ENCODE measurements at places on chromosomes 2 and 18.

GRCh38 chr18:79581406-79581805, 98.2 kb upstream of the CTDP1 start:
- DNase-seq: no peak

GRCh38 chr2:127676906-127677305, 1.6 kb upstream of the LIMS2 start:
- no peak for DNase-seq

DNA sequence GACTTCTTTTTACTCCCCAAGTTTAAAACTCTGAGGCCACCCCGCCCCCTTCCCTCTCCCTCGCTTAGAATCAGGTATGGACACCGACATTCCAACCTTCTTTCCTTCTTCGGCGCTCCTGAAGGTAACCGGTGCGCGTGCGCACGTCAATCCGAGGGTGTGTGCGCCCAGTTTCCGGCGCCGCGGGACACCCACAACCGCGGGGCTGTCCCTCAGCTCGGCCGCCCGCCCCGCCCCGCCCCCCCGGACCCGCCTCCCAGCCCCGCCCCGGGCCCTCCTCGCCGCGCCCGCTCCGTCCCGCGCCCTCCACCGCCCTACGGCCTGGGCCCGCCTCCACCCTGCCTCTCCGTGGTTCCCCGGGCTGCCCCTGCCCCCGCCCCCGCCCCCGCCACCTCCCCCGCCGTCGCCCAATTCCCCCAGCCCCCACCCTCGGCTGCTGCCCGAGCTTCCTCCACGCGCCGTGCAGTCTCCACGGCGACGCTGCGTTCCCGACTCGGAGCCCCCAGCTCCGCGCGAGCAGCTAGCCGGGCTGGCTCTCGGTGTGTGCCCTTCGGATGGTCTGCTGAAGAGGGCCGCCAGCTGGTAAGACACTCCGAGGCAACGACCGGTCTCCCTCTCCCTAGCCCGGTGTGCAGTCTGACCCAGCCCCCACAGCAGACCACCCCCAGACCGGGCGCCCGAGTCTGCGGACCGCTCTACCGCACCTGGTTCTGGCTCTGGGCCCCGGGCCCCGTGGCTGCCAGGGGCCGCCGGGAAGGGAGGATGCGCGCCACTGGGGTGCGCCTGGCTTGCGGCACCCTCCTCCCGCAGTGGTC, 635 bp downstream of the ERICH2 start:
- DNase-seq: peak; percentile 50

GRCh38 chr2:85712336-85712735, 18.2 kb downstream of the GNLY start:
- DNase-seq: no peak

DNA sequence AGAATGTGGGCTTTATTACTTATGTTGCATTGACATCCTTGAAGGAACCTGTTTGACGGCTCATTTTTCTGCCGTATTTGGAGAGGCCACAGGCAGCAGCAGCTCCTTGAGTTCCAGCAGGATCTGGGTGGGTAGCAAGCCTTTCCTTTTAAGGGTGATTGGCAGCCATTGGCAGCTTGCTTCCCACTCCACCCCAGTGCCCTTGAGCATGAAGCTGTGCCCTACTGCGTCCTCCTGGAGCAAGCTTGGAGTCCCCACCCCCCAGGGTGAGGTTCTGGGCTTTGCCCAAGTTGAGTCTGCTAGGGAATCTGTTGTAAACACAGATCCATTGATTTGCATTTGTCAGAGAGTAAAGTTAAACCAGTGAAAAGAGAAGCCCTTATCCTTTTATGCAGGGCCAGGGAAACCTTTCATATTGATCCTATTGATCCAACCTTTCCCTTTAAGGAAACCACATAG, 9.2 kb downstream of the ONECUT2 start:
- no peak for DNase-seq

- DNase-seq: no peak
Measured at GRCh38 chr2:1632002-1632348, 112.3 kb downstream of the PXDN start.

DNA sequence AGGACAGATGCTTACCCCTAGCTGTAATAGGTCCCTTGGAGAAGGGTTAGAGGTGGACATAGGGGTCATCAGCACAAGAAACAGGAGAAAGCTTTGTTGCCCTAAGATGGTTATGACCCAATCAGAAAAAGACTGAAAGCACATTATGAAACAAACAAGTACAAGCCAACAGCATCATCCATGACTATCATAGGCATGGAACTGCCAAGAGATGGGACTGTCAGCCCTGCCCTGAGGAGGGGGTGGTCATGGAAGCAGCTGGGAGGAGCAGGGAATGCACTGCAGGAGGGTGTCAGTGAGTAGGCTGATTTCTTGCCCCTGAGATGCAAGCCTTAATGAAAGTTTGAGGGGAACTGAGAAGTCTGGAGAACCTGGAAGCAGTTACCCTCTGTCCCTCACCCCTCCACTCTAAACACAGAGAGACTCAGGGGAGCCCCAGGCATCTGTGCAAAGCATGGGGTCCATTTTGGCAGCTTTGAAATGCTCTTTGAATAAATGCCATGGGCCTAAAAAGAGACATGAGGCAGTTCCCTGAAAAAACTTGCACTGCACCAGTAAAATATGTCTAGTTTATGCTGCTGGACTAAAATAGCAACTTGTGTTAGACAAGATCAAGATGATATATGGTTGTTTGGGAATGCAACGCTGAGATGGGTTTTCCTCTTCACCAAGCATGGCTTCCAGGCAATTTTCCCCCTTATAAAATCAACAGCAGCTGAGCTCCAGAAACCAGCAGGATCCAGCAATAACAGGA, 122.7 kb upstream of the ZFP36L2 start:
- DNase-seq: no peak

DNA sequence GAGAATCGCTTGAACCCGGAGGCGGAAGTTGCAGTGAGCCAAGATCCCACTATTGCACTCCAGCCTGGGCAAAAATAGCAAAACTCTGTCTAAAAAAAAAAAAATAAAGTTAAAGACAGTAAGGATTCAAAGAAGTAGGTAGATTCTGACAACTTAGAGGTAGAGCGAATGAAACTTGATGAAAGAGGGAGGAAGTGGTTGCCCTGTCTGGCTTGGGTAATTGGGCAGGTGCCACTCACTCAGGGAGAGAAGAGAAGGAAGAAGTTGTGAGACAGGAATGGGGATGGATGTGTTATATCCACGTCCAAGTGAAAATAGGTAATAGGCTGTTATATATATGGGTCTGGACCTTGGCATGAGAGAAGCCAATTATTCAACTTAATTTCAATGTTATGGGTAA, 26.3 kb downstream of the NDC80 start:
- no peak for DNase-seq

GRCh38 chr2:54471221-54471711, 15.1 kb downstream of the SPTBN1 start:
- no peak for DNase-seq

DNA sequence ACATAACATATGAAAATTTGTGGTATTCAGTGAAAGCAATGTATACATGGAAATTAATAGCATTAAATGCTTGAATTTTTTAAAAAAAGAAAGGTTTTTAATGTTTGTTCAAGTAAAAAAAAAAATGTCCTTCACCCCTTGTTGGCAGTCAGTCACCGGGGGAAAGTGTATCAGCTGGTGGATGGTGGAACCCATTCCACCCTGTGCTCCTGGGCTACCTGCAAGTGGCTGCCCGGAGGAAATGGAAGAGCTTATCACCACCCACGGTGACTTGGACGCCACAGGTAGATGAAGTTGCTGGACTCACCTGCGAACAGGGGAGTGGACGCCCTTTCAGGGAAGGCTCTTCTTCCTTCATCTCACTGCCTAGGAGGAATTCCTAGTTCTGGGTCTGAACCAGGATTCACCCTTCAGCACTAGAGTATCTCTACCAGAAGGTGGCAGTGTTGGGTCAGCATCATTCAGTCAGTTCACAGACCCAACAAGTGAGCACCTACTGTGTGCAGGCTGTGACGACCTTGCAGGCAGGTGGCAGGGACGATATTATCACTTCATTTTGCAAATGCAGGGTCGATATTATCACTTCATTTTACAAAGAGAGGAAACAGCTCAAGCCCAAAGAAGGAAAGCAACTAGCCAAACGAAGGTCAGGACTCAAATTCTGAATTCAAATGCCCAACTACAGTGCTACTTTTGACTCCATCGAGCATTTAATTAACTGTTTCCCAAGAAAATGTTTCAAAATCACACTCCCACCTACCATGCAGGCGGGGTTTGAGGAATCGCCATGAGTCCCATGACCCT, 35.8 kb downstream of the CIB4 start:
- peak; percentile 4 for DNase-seq

GRCh38 chr2:170147576-170147975, 30.4 kb upstream of the MYO3B start:
- no peak for DNase-seq

GRCh38 chr2:112947374-112947773, 30.4 kb upstream of the IL36G start:
- no peak for DNase-seq

- no peak for DNase-seq
Measured at GRCh38 chr2:201156036-201156435, 26.9 kb upstream of the CASP10 start.

- no peak for DNase-seq
Measured at GRCh38 chr18:11669948-11670275, 19.2 kb upstream of the GNAL start.

DNA sequence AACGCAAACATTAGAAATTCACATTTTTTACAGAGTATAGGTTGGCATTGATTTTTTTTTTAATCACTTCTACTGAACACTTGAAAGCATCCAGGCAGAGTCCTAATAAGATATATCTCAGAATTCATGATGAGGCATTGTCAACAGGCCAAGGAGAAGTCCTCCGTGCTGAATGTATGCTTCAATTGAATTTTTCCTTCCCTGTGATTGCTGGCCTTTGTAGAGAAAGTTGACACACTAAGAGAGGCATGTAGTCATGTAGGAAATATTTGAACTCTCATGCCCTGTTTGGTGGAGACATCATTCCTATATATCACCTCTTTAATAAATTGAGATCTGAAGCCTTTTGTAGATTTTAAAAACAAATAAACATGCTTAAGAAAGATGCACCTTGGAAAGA, 844.9 kb downstream of the CPS1 start:
- no peak for DNase-seq

- no peak for DNase-seq
Measured at GRCh38 chr2:227464361-227464760, 7.6 kb upstream of the AGFG1 start.

- DNase-seq: no peak
Measured at GRCh38 chr18:42011053-42011452, 56.0 kb downstream of the PIK3C3 start.

- no peak for DNase-seq
Measured at GRCh38 chr2:235606004-235606715, 112.3 kb downstream of the AGAP1 start.

DNA sequence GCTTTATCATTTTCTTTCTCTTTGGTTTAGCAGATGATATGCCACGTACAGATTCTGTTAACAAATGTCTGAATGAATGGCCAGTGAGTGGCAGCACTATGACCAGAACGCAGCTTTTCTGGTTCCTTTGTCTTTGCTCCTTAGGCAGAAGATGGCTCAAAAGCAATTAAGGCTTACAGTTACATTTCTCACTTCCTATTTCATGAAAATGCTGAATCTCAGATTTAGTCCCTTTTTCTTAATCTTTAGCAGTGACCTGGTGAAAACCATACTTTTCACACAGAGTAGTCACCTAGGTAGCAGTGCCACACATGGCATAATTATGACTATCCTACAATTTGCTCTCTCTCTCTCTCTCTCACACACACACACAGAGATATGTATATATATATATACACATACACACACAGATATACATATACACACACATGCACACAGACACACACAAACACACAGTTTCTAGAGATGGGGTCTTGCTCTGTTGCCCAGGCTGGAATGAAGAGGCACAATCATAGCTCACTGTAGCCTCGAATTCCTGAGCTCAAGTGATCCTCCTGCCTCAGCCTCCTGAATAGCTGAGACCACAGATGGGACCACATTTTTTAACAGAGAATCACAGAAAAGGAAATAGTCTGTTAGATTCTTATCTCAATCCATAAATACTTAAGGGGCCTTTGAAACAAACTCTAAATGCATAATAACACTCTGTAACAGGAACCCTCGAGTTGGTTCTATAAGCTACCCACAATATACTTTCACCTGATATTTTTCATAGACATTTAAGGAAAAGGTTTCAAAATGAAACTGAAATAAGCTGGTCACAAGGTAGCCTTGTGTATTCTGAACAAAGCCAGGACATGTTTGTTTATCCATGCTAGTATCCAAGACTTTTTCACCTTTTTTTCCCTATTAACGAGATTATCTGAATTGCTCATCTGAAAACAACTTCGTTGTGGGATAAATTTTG, 11.6 kb downstream of the PDE6D start:
- DNase-seq: no peak

GRCh38 chr2:238513346-238513745, 86.6 kb downstream of the ASB1 start:
- no peak for DNase-seq

- no peak for DNase-seq
Measured at GRCh38 chr2:235806986-235807750, 313.3 kb downstream of the AGAP1 start.

GRCh38 chr2:172722481-172722880, 13.2 kb upstream of the RAPGEF4 start:
- no peak for DNase-seq

- DNase-seq: no peak
Measured at GRCh38 chr18:77099485-77100370, 32.9 kb downstream of the MBP start.

DNA sequence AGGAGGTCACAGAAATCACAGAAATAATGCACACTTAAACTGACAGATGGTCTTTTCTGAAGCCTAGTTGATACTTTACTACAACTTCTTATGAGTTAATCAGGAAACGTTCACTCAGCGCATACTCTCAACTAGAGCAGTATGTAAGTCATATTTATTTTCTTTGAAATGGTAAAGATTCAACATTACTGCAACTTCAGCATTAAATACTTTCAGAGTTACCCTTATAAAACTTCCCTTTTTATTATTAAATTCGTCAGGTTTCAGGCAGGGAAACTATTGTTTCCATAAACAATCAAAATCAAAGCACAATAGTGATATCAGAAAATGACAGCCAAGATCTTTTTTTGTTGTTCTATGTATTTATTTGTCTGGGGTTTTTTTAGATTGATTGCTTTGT, 222.6 kb upstream of the RND3 start:
- DNase-seq: no peak

- DNase-seq: no peak
Measured at GRCh38 chr2:119485336-119486110, 38.8 kb downstream of the SCTR start.

- DNase-seq: no peak
Measured at GRCh38 chr18:60196836-60197606, 175.6 kb downstream of the MC4R start.

GRCh38 chr2:226971770-226972169, 135.9 kb downstream of the RHBDD1 start:
- DNase-seq: no peak

- DNase-seq: no peak
Measured at GRCh38 chr2:235660484-235661082, 166.7 kb downstream of the AGAP1 start.

Measured in activated CD4-positive, alpha-beta T cell treated with anti-CD3 and anti-CD28 coated beads, Interleukin-2, amount 50 U/mL, for 1 hour (primary cell).